ENCODE measurements at places on chromosomes 2 and 18. TPM values are rescaled to one million over a fixed set of nuclear protein-coding genes. Genes with fewer than 3 reads are reported as not detected.

- H3K4me3 ChIP-seq = no peak overlapping the region
- peak; percentile 26 for DNase-seq
- no peaks in the 10 kb centered on the region for H3K36me3 ChIP-seq
- no peak overlapping the region for H3K27ac ChIP-seq
These were observed 294.1 kb downstream of the BCL2 start for GRCh38 chr18:63025251-63026090.

The STPG4 gene
- total RNA-seq = 0.14 TPM

DNA sequence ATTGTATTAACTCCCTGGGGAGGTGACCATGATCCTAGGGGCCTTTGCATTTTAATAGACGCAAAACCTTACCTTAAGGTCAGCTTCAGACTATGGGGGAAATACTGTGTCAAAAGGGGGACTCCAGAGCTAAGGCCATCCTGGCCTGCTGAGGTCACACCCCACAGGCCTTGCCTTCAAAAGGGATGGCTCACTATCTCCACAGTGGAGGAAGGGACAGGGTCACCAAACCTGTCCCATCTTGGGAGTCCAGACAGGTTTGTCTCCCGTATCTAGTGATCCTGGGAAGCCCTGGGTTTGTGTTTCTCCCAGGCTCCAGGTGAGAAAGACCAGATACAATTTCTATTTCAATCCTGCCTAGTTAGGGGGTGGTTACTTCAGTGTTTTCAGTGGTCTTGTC, 24.9 kb downstream of the CAPN14 start:
- no peak overlapping the region for H3K4me3 ChIP-seq
- no peaks in the 10 kb centered on the region for H3K4me1 ChIP-seq
- DNase-seq = no peak
- no peaks in the 10 kb centered on the region for H3K36me3 ChIP-seq
- no peaks in the 10 kb centered on the region for H3K27me3 ChIP-seq
- H3K27ac ChIP-seq = no peak overlapping the region

DNA sequence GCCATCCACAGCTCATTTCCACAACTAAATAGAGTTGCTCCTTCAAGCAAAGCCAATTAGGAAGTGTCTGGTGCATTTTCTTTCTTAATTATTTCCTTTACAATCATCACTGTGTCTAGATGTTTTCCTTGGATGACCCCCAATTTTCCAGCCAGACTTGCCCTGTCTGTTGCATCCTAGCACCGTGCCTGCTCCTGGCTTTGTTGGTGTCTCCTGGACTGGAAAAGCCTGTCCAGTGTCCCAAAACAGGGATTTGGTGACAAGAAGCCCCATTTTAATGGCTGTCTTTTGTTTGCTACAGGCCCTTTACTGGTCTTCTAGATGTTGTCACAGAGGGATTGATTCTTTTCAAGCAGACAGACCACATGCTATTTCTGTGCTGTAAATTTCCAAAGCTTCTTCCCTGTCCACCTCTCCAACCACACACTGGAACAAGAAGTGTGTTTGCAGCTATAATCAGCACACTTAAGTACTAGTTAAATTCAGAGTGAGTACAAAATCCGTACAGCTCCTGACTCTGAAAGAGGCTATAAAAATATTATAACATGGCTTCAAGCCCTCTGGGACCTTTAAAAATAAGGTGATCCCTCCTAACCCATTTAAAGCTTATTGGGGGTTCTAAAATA, 38.4 kb downstream of the RNF144A start:
- H3K36me3 ChIP-seq = peaks cover 6% of the 10 kb centered on the region
- H3K4me3 ChIP-seq = no peak overlapping the region
- H3K4me1 ChIP-seq = peaks cover 33% of the 10 kb centered on the region
- DNase-seq = no peak
- H3K27me3 ChIP-seq = no peaks in the 10 kb centered on the region

DNA sequence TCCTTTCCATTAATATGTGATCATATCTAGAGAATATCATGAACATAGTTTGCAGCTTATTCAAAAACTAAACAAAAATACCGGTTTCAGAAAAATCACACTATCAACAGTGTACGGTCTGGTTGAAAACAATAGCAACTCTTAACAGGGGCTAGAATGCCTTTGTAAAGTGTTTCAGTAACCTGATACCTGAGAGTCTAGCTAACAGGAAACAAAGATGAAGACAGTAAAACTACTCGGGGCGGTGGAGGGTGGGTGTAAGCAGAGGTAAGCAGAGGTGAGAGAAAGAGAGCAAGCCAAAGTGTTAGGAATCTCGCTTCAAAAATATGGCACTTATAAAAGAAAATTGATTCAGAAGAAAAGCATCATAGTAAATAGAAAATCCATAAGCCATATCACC, 109.0 kb upstream of the RGPD4 start:
- no peak overlapping the region for H3K4me3 ChIP-seq
- H3K27ac ChIP-seq = no peak overlapping the region
- peaks cover 4% of the 10 kb centered on the region for H3K4me1 ChIP-seq
- DNase-seq = no peak
- H3K36me3 ChIP-seq = no peaks in the 10 kb centered on the region

The RAB31 gene
- 1.8 TPM for total RNA-seq

GRCh38 chr2:186348200-186348599, 137.9 kb upstream of the ZC3H15 start:
- no peak for DNase-seq
- H3K36me3 ChIP-seq = peaks cover 12% of the 10 kb centered on the region
- H3K4me1 ChIP-seq = peaks cover 3% of the 10 kb centered on the region
- H3K4me3 ChIP-seq = no peak overlapping the region

The GALR1 gene
- not detected for total RNA-seq

GRCh38 chr2:213491376-213491775, 207.1 kb downstream of the SPAG16 start:
- no peaks in the 10 kb centered on the region for H3K27me3 ChIP-seq
- H3K36me3 ChIP-seq = no peaks in the 10 kb centered on the region
- H3K27ac ChIP-seq = no peak overlapping the region
- no peak overlapping the region for H3K4me3 ChIP-seq
- H3K4me1 ChIP-seq = no peaks in the 10 kb centered on the region

- H3K36me3 ChIP-seq = peaks cover 23% of the 10 kb centered on the region
- peaks cover 72% of the 10 kb centered on the region for H3K4me1 ChIP-seq
- H3K27ac ChIP-seq = peak overlapping the region; percentile 81
- no peak for DNase-seq
- H3K27me3 ChIP-seq = peaks cover 11% of the 10 kb centered on the region
- H3K4me3 ChIP-seq = peak overlapping the region; percentile 67
These were observed 18.4 kb downstream of the GPR55 start for GRCh38 chr2:230906471-230907230.

- H3K36me3 ChIP-seq = no peaks in the 10 kb centered on the region
- no peak overlapping the region for H3K27ac ChIP-seq
- no peaks in the 10 kb centered on the region for H3K4me1 ChIP-seq
- no peak for DNase-seq
These were observed 22.2 kb downstream of the KIAA2012 start for GRCh38 chr2:202095235-202095634.

The CRYGD gene
- total RNA-seq = not detected

GRCh38 chr18:68778280-68778886, 19.5 kb upstream of the CCDC102B start:
- no peak overlapping the region for H3K4me3 ChIP-seq
- H3K27ac ChIP-seq = no peak overlapping the region
- H3K27me3 ChIP-seq = no peaks in the 10 kb centered on the region
- H3K4me1 ChIP-seq = no peaks in the 10 kb centered on the region
- no peaks in the 10 kb centered on the region for H3K36me3 ChIP-seq
- DNase-seq = no peak

GRCh38 chr18:48324651-48325050, 84.5 kb downstream of the ZBTB7C start:
- DNase-seq = no peak
- H3K27ac ChIP-seq = no peak overlapping the region

- no peak for DNase-seq
- no peak overlapping the region for H3K4me3 ChIP-seq
- H3K27ac ChIP-seq = no peak overlapping the region
- no peaks in the 10 kb centered on the region for H3K36me3 ChIP-seq
- H3K4me1 ChIP-seq = no peaks in the 10 kb centered on the region
- peaks cover 6% of the 10 kb centered on the region for H3K27me3 ChIP-seq
These were observed 60.7 kb upstream of the GATA6 start for GRCh38 chr18:22108674-22109073.
